ENCODE measurements at places on chromosomes 11 and 22.

DNA sequence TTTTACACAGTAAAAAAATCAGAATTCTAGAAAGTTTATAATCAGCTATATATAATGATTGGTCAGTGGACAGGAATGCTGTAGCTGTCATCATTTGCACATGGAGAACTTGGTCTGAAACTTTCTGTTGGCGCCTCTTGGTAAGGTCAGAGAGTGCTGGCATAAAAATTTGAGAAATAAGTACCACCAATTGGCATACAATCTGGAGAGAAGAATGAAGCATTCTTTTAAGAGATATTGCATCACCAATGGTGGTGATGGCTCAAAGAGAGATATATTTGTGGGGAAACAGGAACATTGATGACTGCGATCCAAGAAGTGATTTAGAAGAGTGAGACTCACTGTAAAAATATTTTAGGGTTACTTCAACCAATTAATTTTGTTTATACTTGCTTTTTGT lies 19.8 kb upstream of the OOSP1 start:
- DNase-seq: no peak

DNA sequence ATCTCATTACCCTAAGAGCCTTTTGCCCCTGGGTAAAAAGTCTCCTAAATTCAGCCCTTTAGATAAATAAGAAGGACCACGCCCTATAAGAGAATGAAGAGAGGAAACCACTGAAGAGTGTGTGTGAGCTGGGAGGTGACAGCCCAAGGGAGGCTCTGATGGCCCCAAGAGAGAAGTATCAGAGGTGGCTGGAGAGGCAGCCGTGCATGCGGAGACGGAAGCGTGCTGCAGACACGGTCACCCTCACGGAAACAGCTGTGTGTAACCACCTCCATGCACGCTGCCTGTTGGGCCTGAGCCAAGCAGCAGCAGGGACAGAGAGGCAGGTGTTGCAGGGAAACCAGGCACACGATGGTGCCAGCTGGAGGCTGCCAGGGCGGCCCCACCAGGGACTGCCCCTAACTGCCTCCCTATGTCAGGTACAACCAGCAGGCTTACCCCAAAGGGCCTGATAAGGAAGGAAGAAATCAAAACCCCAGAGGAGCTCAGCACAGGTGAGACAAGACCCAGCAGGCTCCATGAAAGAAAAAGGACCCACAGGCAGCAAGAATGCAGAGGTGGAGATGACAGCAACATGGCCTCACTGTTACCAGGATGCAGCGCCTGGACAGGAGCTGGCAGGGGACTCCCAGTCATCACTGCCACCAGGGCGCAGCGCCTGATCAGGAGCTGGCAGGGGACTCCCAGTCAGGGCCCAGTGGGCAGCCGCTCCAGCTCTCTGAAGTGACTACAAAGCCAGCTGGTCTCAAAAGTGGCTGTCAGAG lies 7.8 kb downstream of the LARGE2 start:
- DNase-seq: peak; percentile 93

DNA sequence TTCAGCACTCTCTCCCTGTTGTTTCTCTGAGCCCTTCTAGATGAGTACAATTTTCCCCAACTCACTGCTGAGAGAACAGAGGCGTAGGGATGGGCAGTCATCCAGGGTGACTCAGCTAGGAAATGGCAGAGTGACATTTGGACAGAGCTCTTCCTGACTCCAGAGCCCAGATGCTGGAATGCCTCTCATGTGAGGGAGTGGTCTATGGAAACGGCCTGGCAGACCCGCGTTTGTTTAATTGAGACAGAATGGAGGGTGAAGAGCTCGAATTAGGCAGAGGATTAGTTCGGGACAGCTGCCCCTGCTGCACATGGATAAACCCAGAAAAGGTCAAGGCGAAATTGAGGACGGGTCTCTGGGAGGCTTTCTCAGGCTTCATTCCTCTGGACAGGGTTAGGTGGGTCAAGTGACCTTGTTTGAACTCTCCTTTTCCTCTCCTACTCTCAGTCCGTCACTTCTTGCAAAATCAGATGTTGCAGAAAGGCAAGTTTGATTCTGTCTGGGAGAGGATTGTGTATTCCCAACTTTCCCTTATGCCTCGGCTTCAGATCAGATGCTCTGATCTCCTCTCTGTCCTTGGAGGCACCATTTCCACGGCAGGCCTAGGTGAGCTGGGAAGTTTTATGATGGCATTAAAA lies 7.6 kb upstream of the LMO2 start:
- DNase-seq: no peak

GRCh38 chr11:112735470-112735869 lies 225.8 kb upstream of the NCAM1 start:
- DNase-seq: no peak

DNA sequence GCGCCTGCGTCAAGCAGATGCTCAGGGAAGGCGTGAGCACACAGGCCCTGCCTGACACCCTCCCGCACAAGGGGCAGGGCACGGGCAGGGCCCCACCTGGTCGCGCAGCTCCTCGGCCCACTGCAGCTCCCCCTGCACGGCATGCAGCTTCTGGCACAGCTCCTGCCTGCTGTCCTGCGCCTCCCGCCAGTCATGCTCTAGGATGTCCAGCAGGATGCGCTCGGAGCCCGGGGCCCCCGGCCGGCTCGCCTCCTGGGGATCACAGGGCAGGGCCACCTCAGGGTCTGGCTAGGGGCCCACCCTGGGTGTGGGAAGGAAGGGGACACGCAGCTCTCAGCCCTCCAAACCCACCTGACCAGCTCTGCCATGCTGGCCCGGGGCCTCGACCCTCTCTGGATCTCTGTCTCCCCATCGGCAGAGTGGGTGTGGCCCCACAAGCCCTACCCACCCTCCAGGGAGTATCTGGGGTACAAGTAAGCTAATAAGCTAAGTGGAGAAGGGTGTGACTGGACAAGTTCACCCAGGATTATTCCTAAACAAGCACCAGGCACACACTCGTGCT lies 10.7 kb downstream of the CARD10 start:
- no peak for DNase-seq

GRCh38 chr22:36156515-36157419 lies 3.8 kb downstream of the APOL3 start:
- peak; percentile 20 for DNase-seq

GRCh38 chr11:104435494-104435893 lies 271.5 kb upstream of the PDGFD start:
- no peak for DNase-seq

DNA sequence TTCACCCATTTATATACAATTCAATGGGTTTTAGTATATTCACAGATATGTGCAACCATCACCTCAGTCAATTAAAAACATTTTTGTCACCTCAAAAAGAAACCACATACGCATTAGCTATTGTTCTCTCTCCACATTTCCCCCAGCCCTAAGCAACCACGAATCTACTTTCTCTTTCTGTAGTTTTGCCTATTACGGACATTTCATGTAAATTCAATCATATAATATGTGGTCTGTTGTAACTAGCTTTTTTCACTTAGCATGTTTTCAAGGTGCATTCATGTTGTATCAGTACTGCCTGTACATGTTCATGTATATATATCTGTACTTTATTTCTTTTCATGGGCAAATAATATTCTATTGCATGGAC lies 104.7 kb upstream of the RRM1 start:
- DNase-seq: no peak

GRCh38 chr11:8531312-8531711 lies 62.7 kb downstream of the STK33 start:
- peak; percentile 3 for DNase-seq

GRCh38 chr11:127334466-127334865 lies 333.9 kb upstream of the KIRREL3 start:
- no peak for DNase-seq

DNA sequence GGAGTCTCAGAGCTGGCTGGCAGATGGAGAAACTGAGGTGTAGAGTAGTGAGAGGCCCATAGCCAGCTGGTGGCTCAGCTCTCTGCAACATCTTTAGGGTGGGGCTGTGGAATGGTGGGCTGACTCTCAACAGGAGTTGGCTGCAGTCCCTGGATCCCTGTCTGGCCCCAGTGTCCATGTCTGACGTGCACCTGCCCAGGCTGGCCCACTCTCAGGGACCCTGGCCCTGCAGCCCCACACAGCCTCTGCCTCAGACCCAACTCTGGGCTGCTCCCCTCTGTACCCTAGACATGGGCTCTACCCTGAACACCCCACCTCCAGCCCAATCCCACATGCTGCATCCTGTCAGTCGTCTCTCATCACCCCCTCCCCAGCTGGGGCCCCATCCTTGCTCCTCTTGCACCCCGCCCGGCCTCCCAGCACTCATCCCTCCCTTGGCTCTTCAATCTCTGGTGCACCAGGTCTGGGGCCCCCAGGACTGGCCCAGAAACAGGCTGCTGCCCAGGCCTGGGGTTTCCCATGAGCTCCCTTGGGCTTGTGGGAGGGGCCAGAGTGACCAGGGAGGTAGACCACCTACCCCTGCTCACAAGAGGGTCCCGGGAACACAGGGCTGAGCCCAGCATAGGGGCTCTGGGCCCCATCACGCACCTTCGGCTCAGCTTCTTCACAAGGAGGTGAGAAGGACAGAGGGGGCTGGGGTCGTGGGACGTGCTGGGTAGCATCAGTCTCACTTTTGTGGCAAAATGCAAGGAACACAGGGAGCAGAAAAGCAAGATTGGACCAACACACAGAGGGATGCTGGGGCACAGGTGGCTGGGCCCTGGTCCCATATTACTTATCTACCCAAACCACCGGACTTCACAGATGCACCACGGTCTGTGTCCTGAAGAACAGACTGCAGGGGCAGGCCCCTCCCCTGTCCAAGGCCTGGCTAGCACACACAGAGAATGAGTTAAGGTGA lies 31.5 kb downstream of the ARVCF start:
- DNase-seq: no peak

DNA sequence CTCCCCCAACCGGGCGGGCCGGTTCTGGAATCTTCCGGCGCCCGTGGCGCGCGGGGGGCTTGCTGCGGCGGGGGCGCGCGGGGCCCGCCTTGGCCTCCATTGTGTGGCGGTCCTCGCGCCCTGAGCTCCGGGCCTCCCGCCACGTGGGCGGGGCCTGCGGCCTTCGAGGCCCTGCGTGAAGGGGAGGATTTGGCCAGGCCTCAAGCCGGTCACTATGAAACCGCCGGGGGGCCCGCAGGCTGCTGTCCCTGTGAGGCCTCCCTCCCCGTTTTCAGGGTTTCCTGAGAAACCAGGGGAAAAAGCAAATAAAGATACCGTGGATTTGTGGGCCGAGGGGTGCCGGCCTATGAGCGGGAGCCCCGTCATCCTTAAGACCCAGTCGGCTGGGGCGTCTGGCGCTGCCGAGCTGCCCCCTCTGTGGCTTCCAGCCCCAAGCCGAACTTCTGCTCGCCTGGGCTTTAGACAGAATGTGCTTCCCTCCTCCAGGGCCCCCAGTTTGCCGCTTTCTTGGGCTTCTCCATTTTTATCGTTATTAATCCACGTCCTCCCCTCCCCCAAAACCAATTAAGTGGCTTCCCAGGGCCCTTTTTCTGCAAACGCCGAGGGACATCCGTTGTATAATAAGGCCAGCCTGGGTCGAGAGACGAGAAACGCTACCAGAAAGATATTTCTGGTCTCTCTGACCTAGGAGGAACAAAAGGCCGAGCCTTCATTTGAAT lies 602 bp downstream of the EWSR1 start:
- DNase-seq: peak; percentile 65

DNA sequence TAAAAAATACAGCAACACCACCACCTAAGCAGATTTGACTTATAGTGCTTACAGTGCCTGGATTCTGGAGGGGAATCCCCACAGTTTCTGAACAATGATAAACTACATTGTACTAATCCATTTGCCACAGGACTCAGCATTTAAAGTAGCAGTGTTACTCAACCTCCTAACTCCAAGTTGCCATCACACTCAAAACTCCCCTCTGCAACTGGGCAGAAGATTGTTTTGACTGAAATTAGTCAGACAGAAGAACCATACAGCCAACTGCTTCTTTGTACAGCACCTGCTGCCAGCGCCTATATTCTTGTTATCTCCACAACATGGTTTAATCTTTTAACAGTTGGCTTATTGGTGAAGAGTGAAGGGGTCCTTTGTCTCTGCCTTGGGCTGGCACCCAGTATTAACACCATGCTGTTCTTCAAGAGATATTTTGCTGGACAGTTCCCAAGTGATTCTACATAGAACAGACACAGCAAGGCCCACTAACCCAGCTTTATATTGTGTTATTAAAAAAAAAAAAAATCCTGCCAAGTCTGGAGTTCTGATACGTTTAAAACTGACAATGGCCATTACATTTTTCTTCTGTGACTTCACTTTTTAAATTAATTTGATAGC lies 273.2 kb downstream of the DCDC1 start:
- no peak for DNase-seq

- no peak for DNase-seq
Observed at GRCh38 chr11:65503949-65504673, 5.3 kb downstream of the MALAT1 start.

DNA sequence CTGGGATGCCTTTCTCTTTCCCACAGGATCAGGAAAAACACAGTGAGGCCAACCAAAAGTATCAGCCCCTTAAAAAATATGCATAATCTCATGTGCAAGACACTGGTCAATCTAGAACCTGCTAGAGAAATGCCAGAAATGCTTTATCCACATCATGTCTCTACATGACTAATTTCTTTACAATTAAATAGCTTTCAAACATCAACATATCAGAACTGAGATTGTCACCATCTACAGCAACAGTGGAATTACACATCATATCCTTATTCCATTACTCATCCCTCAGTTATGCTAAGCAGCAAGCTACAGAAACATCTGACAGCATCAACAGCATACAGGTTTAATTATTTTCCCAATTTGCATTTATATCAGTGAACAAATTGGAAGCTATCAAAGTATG lies 78.8 kb downstream of the DDIAS start:
- DNase-seq: no peak

- no peak for DNase-seq
Observed at GRCh38 chr22:39173787-39174497, 21.5 kb upstream of the CBX7 start.

DNA sequence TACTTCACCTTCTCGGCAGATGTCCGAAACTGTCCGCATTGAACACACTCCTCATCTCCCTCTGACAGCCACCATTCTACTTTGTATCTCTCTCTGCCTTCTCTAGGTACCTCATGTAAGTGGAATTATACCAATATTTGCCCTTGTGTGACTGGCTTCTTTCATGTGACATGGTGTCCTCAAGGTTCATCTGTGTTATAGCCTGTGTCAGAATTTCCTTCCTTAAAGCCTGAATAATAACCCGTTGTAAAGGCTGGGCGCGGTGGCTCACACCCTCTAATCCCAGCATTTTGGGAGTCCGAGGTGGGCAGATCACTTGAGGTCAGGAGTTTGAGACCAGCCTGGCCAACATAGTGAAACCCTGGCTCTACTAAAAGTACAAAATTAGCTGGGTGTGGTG lies 40.4 kb upstream of the PPP6R3 start:
- DNase-seq: no peak

DNA sequence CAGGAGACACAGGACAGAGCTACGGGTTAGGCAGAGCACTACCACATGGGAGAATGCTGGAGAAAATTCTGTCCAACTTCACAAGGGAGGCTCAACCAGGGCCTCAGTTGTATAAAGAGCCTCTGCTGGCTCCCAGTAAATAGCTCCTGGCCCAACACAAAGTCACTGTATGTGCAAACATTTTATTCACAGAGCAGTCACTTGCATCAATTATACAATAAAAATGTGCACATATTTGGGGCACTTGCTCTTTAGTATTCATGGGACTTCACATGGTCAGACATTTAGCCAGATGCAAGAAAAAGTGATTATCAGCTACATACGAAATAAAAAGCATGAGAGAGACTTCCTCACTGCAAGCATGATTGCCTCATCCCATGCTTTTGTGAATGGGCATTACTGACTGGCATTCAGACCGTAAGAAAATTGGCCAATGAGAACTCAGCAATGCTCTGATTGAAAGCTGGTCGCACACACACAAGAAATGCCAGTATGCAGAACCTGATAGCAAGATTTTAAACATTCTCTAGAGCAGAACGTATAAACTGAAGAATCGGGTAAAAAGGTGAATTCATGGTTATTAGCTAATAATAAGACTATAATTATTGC lies 39.4 kb downstream of the BLID start:
- no peak for DNase-seq

GRCh38 chr11:22466351-22466750 lies 128.2 kb downstream of the SLC17A6 start:
- no peak for DNase-seq

Measured in NAMALWA (cell line).